ENCODE measurements at places on chromosomes 6 and 20. TPM values are rescaled to one million over a fixed set of nuclear protein-coding genes. Genes with fewer than 3 reads are reported as not detected.

The FOXF2 gene
- 2.7 TPM for total RNA-seq

DNA sequence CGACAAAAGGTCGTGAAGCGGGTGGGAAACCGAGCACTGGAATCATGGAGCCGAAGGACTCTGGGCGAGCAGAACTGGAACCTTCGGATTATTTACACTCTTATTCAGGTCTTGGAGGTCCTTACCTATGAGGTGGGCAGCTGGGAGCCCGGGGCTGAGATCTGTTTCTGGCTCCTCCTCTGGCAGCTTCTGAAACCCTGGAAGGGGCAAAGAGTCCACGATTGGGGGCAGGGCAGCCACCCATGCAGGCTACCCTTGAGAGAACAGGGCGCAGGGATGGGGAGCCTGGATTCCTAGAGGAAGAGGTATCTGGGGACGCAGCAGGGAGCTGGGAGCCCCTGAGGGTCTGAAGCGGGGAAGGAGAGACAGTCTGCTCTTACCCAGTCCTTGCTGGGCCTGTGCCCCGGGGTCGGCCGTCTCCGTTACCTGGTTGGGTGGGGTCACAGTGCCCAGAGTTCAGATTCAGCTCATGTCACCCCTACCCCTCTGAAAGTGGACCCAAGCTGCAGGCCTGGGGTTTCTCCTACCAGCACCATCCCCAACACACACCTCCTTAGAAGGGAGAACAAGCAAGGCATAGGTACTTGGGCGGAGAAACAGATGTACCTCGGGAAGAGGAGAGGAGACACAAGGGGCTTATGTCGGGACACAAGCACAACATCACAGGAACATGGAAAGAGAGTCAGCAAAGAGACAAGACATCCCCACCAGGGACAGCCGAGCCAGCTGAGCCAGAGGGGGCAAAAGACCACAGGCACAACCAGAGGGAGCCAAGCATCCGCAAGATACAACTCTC, 592 bp downstream of the LTB start:
- no peak for DNase-seq

The TCF15 gene
- total RNA-seq: 7.0 TPM

GRCh38 chr6:6611486-6611885, 23.0 kb downstream of the LY86 start:
- no peak for DNase-seq

DNA sequence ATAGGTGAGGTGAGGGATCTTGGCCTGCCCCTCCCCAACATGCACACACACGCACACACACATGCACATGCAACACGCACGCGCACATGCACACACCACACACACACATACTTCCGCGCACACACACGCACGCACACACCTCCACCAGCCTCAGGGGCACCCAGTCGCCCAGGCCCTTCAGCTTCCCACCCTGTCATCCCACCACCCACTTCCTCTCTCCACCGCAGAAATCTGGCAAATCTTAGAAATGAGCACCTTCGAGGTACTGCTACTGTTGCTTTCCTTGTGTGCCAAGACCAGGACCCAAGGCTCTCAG, 1.2 kb downstream of the SPDEF start:
- DNase-seq: no peak

DNA sequence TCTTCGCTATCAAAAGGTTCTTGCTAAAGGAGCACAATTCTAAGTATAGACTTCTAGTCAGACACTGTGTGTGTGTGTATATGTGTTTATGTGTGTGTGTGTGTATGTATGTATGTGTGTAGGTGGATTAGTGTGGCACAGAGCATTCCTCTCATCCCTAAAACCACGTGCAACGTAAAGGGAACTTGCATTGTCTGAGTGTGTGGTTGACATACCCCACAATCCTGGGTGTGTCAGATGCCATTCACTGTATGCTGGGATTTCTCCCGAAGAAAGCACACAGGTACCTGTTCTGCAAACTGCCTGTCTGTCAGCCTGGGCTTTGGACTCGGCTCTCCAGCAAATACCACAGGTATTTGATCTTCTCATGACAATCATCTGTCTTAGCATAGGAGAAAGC, 42.3 kb upstream of the TBC1D7 start:
- no peak for DNase-seq

DNA sequence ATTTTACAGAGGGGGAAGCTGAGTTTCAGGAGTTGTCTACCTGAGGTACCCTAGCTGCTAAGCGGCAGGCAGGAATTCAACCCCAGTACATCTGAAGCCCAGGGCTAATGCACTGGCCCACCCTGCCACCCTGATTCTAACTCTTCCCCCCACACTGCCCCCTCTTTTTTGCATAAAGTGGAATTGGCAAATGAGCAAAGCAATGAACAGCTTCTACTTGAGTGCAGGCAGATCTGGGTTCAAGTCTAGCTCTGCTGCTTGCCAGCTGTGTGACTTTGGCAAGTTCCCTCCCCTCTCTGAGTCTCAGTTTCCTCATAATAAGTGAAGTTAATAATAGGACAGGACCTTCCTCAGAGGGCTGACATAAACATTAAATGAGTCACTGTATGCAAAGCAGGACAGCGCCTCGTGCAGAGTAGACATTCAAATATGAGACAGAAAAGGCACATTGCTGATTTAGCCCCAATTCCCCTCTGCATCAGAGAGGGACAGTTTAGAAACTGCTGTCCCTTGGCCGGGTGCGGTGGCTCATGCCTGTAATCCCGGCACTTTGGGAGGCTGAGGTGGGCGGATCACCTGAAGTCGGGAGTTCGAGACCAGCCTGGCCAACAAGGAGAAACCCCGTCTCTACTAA, 4.7 kb downstream of the ADA start:
- no peak for DNase-seq

DNA sequence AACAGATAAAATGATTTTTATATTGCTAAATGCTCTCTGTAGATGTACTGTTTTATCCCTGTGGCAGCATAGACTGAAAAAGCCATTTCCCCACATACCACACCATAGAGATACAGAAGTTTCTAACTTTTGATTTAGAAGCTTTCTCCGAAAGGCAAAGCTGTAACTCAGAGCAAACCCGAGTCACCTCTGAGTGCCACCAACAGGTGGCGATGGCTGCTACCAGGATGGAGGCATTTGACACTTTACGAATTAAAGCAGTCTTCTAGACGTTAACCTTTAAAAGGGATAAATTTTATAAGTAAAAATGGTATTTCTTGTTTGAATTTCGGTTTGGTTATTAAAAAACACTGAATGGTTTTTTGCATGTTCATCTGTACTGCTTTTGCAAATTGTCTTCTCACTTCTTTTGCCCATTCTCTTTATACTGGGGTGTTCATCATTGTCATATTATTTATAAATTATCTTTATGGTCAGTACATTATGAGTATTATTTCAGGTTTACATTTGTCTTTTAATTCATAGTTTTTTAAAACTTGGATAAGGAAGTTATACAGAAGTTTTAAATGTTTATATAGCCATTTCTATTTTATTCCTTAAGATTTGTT, 201.0 kb upstream of the CEP162 start:
- no peak for DNase-seq

The CFAP206 gene
- total RNA-seq: 0.19 TPM

The MARCKS gene
- total RNA-seq: 63.6 TPM

DNA sequence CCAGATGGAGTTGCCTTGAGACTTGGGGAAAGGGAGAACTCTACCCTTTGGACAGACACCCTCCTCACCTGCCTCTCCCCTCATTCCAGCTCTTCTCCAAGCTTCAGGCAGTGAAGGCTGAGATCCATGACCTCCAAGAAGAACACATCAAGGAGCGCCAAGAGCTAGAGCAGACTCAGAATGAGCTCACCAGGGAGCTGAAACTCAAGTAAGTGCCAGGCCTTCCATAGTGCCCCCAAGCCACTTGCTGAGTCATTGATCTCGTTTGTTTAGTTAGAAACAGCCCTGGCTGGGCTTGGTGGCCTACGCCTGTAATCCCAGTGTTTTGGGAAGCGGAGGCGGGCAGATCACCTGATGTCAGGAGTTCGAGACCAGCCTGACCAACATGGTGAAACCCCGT, 39.2 kb downstream of the KIF3B start:
- no peak for DNase-seq

- no peak for DNase-seq
Measured at GRCh38 chr6:166346965-166347364, 4.6 kb upstream of the SFT2D1 start.

- no peak for DNase-seq
Measured at GRCh38 chr6:38364127-38364526, 275.6 kb downstream of the BTBD9 start.

The COL9A1 gene
- total RNA-seq: not detected

DNA sequence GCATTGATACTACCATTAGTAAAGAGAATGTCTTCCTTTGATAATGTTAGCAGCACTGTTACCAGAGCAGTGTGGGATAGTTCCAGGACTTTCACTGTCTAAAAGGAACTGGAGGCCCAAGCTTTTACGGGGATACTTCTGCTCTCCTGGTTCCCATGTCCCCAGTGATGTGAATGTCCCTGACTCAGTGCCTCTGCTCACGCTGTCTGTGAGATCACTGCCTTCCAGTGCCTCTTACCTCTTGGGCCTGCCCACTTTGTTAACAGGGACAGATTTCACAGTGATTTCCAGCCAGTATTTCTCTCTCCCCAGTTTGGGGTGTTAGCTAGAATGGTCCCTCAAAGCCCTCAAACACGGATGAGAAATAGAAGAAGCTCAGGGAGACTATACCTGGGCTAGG, 14.4 kb downstream of the PTPRA start:
- DNase-seq: no peak

The SOBP gene
- 11.0 TPM for total RNA-seq

- DNase-seq: no peak
Measured at GRCh38 chr20:62792182-62792939, 3.9 kb upstream of the MRGBP start.

The SPATS1 gene
- not detected for total RNA-seq

DNA sequence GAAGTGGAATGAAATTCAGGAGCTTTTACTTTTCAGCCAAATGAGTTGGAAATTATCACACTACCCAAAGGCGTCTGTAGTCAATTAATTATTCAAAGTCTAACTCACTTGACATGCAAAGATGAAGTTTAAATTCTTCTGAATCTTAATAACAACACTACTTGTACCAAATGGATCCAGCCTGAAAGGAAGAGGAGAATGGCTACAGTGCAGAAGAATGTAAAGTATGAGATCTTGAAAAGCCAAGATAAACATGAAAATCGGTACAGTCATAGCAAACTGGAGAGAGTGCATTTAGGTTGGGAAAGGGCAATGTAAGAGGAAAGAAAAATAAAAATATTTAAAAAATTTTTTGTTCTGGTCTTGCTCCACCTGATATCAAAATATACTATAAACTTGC, 195.5 kb downstream of the SIM1 start:
- DNase-seq: no peak

The HRH3 gene
- total RNA-seq: not detected

The KCNG1 gene
- total RNA-seq: 0.19 TPM

The MEI4 gene
- not detected for total RNA-seq

The GSTA4 gene
- 20.4 TPM for total RNA-seq

The RWDD2A gene
- 5.7 TPM for total RNA-seq

DNA sequence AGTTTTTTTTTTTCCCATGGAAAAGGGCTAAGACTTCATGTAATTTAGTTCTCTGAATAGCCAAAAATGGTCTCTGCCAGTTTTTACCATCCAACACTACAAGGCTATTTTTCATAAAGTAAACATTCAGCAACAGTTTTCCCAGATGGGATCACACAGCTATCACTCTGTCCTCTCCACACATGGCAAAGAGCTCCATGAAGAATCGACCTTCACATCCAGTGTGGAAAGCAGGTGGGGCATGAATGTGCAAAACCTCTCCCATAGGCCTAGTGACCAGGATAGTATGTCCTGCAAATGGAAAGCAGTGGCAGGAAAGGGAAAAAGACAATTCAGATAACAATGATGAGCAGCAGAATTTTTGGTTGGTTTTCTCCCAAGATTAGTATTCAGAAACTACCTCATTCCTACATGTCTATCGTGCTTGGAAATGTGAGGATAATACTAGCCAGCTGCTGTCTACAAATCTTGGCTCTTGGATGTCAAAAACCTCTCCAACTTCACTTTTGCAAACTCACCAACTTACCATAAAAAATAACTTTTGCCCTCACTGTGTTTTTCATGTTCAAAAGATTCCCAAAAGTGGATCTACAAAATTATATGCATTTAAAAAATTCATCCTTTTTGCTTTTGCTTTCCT, 159.7 kb upstream of the MCHR2 start:
- no peak for DNase-seq

GRCh38 chr6:32484614-32484998, 44.9 kb downstream of the HLA-DRA start:
- no peak for DNase-seq

- DNase-seq: no peak
Measured at GRCh38 chr6:43683708-43684455, 3.7 kb downstream of the MRPS18A start.

DNA sequence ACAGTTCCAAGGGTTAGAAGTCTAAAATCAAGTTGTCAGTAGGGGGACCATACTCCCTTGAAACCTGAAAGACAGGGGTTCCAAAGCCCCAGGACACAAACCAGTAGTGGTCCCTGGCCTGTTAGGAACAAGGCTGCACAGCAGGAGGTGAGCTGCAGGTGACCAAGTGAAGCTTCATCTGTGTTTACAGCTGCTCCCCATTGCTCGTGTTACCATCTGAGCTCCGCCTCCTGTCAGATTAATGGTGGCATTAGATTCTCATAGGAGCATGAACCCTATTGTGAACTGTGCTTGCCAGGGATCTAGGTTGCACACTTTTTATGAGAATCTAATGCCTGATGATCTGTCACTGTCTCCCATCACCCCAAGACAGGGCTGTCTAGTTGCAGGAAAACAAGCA, 25.3 kb upstream of the SIM1 start:
- no peak for DNase-seq

The RGS17 gene
- 4.6 TPM for total RNA-seq

The DACT2 gene
- 0.48 TPM for total RNA-seq

- DNase-seq: no peak
Measured at GRCh38 chr6:79436241-79436640, 101.0 kb downstream of the LCA5 start.

- DNase-seq: no peak
Measured at GRCh38 chr6:41411961-41412360, 76.6 kb downstream of the NCR2 start.

GRCh38 chr6:41277605-41278004, 8.9 kb downstream of the TREM1 start:
- DNase-seq: no peak

DNA sequence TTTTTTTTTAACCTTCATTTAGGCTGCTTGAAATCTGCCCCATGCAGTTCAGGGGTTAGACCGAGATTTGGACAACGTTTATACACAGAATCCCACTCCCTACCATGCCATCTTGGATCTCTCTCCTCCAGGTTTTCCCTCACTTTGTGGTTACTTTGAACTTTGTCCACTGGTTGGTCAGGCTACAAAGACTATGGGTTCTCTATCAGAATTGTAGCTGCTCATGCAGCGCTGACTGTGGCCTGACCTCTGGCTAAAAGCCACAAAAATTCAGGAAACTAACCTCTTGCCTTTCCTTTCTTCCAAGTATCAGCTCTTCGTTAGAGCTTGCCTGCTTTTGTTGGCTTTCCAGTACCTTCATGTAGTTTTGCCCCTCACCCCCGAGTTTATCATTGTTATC, 44.9 kb upstream of the KCNG1 start:
- DNase-seq: no peak

The CD24 gene
- total RNA-seq: 2.1 TPM

- no peak for DNase-seq
Measured at GRCh38 chr20:33568868-33569801, 79.2 kb downstream of the CBFA2T2 start.
